ENCODE measurements at places on chromosomes 2 and 18. TPM values are rescaled to one million over a fixed set of nuclear protein-coding genes. Genes with fewer than 3 reads are reported as not detected.

The RMC1 gene
- total RNA-seq = 13.0 TPM

The TUBA4B gene
- total RNA-seq = not detected

The MALL gene
- 7.2 TPM for total RNA-seq

The IFIH1 gene
- total RNA-seq = 4.0 TPM

GRCh38 chr2:218384975-218385374 is 2.9 kb downstream of the SLC11A1 start:
- H3K4me1 ChIP-seq = peaks cover 14% of the 10 kb centered on the region
- H3K36me3 ChIP-seq = no peaks in the 10 kb centered on the region
- H3K4me3 ChIP-seq = no peak overlapping the region
- H3K27me3 ChIP-seq = no peaks in the 10 kb centered on the region
- DNase-seq = no peak

DNA sequence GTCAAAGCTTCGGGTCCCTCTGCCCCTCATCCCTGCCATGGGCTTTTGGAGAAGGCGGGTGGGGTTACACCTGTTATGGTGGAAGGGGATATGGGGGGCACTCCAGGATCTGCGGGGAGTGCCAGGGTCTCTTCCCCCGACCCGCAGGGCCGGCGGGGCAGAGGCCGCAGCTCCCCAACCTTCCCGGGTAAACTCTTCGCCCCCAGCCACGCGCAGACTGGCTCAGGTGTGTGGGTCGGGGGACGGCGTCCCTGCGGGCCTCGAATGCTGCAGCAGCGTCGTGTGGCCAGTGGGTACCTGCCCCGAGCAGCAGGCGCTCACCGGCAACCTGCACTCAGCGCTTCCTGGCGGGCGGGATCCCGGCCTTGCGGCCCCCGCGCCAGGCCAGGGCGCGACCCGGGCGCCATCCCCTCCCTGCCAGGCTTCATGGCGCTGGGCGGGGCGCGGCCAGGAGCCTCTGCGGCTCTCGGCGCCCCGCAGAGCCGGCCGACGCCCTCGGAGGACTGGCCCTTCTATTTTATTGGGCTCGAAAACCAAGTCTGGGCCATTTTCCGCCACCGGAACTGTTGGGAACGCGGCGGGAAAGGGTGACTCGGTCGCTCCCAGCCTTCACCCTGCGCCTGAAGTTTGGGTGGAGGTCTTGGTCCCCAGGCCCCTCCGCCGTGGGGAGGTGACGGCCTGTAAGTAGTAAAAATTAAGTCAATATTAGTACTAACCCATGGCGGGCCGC is 4.5 kb downstream of the GBX2 start:
- H3K4me1 ChIP-seq = peaks cover 23% of the 10 kb centered on the region
- DNase-seq = no peak
- H3K27ac ChIP-seq = no peak overlapping the region

DNA sequence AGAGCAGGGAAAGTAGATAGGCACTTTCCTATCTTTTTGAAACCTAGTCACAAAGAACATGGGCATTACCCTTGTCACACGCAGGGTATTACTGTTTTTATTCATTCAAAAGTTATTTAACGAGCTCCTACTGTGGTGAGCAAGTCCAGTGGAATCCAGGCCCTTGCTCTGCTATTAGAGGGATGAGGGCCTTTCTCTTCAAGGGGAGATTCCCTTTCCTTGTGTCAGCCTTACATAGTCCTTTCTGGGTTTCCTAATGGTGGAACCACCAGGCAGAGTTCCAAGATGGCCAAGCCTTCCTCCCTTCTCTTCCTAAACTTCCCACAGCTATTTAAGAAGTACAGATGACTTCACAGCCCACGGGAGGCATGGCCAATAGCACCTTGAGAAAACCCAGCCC is 64.6 kb downstream of the SPTBN1 start:
- H3K4me1 ChIP-seq = peaks cover 16% of the 10 kb centered on the region
- no peak overlapping the region for H3K27ac ChIP-seq
- DNase-seq = no peak
- H3K27me3 ChIP-seq = no peaks in the 10 kb centered on the region

GRCh38 chr2:189657867-189658266 is 3.4 kb upstream of the ASNSD1 start:
- H3K4me1 ChIP-seq = peaks cover 32% of the 10 kb centered on the region
- H3K27ac ChIP-seq = peak overlapping the region; percentile 16
- DNase-seq = peak; percentile 21
- H3K27me3 ChIP-seq = no peaks in the 10 kb centered on the region
- H3K36me3 ChIP-seq = no peaks in the 10 kb centered on the region

GRCh38 chr18:10690366-10690765 is 164.5 kb downstream of the NAPG start:
- H3K36me3 ChIP-seq = no peaks in the 10 kb centered on the region
- no peak for DNase-seq
- no peak overlapping the region for H3K27ac ChIP-seq
- H3K27me3 ChIP-seq = no peaks in the 10 kb centered on the region
- no peak overlapping the region for H3K4me3 ChIP-seq

DNA sequence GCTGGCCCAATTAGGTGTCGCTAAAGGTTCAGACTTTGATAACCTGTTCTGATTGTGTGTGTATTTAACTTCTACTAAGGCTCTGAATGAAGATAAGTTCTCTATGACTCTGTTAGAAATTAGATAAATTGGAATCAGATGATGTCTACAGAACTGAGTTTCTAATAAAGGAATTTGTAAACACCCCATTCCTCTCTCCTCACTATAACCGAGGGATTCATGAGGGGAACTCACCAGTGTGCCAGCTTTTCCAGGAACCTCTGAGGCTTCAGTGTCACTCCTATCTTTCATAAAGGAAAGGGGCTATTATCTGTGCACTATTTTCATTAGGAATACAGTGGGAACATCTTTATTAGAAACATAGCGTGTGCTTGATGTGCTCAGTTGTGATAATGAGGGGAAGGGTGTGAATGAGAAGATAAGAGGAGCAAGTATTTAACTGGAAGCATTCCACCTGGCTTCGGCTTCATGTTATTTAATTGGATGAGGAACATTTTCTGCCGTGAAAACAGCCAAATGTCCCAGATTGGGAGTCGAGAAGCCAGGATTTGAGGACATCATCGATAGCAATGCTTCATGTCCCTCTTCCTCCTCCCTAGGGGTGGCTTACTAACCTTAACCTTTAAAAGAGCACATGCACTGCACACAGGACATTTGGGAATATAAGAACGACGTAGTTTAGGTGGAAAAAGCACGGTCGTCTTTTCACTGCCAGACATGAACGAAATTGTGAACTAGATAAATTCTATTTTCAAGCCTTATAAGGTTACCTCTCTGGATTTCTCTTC is 84.8 kb upstream of the TCF4 start:
- no peaks in the 10 kb centered on the region for H3K36me3 ChIP-seq
- no peak overlapping the region for H3K27ac ChIP-seq
- H3K4me3 ChIP-seq = no peak overlapping the region
- no peaks in the 10 kb centered on the region for H3K27me3 ChIP-seq
- H3K4me1 ChIP-seq = no peaks in the 10 kb centered on the region

DNA sequence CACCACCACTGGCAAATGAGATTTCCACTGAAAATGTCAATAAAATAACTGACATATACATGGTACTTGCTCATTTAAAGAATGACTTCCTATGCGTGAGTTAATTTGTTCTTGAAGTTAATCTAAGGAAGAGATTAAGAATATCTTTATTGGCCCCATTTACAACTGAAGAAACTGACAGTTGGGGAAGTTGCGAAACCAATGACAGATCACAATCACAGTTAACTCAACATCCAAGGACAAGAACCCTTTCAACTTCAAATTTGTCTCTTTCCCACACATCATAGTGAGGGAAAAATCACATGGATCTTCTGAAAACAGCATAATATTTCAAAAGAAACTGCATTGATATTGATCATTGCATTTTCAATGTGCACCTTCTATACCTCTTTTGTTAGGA is 565.4 kb downstream of the IRS1 start:
- H3K27ac ChIP-seq = no peak overlapping the region
- H3K4me1 ChIP-seq = no peaks in the 10 kb centered on the region
- no peak for DNase-seq
- no peaks in the 10 kb centered on the region for H3K36me3 ChIP-seq

- no peak for DNase-seq
- peak overlapping the region; percentile 97 for H3K4me3 ChIP-seq
- H3K4me1 ChIP-seq = peaks cover 14% of the 10 kb centered on the region
- H3K27me3 ChIP-seq = no peaks in the 10 kb centered on the region
Observed at GRCh38 chr2:128317181-128317898, 1.3 kb downstream of the HS6ST1 start.

DNA sequence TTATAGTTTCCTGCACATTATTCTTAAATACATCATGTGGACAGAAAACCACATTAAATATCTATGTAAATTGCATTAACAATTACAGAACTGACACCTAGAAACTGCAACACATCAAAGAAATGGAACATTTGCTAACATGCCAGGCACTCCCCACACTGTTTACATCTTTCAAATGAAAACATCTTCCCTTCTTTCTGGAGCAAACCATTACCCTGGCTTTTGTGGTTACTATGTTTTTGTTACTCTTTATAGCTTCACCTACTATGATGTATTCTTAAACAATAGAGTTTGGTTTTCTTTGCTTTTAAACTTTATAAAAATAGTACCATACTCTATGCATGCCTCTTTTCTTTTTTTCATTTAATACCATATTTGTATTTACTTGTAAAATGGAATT is 1894.5 kb upstream of the CELF4 start:
- peaks cover 3% of the 10 kb centered on the region for H3K4me1 ChIP-seq
- H3K4me3 ChIP-seq = no peak overlapping the region

- no peak overlapping the region for H3K4me3 ChIP-seq
- DNase-seq = no peak
- no peaks in the 10 kb centered on the region for H3K36me3 ChIP-seq
- no peaks in the 10 kb centered on the region for H3K27me3 ChIP-seq
Observed at GRCh38 chr18:13622751-13623150, 103.6 kb downstream of the FAM210A start.

DNA sequence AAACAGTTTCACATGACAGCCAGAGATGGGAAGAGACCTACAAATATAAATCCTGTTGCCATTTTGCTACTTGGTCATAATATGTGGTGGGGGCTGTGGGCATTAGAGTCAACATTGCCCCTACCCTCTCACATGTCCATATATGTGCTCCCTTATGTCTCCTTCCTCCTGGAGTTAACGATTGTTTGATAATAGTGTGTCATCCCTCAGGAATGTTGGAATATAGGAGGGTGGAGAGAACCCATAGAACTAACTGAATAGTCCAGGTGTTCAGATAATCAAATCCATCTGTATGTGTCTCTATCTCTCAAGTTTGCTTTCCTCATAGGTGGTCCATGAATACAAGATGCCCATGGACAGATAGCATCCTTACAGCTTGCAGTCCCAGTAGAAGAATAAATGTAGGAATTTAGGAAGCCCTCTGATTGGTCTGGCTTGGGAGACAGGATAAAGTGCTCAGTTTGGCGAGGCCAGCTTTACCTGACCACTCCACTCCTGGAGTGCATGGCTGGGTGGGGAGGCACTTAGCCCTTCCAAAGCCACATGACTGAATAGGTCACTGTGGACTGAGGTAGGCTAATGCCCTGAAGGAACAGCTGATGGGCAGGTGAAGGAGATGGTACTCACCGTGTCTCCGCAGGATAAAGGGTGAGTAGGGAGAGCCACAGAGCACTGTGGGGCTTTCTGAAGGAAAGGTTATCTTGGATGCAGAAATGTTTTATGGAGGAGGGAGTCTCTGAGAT is 166.9 kb downstream of the CDCA7 start:
- H3K27me3 ChIP-seq = no peaks in the 10 kb centered on the region
- H3K4me1 ChIP-seq = peaks cover 11% of the 10 kb centered on the region
- H3K27ac ChIP-seq = no peak overlapping the region
- no peak for DNase-seq

Data from heart right ventricle (tissue), 16 donors.